ENCODE measurements at places on chromosomes 4 and X.

DNA sequence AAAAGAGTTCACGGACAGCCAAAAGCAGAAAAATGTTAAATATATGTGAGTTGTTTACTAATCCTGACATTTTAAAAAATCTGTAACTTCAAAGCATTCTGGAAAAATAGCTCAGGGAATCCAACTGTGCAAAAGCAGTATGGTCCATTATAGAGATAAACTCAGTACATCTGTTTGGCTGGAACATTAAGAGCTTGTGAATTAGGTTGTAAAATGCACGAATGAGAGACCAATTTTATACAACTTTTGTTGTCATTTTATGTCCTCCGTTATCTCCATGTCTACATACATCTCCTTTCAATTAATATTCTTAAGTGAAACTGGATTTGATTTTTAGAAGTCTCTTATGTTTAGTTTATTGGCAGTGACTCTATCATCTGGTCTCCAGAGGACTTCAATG is 367.0 kb upstream of the ATOH1 start:
- no peak for DNase-seq

DNA sequence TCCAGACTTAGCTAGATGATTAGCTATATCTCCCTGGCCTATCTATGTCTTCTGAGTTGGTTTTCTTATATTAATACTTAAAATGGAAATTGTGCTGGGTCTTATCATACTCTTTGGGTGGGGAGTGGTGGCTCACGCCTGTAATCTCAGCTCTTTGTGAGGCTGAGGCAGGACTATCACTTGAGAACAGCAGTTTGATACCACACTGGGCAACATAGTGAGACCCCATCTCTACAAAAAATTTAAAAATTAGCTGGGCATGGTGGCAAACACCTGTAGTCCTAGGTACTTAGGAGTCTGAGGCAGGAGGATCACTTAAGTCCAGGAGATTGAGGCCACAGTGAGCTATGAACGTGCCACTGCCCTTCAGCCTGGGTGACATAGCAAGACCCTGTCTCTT is 30.4 kb downstream of the WDFY3 start:
- DNase-seq = no peak

DNA sequence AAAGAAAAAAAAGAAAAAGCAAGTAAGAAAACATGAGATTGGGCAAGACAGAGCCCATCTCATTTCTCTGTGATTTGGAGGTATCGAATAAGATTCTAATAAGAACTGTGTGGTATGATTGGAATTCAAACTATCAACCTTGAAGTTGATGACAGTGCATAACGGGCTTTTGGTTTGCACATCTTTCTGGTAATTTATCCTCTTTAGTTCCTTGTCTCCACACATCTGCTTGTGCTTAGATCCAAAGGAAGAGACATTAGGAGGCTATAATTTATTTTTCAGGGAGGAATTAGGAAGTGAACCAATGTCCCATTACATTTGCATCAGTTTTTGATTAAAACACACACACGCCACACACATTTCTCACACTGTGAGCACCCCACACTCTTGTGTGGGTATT is 149.9 kb downstream of the ARSF start:
- no peak for DNase-seq

DNA sequence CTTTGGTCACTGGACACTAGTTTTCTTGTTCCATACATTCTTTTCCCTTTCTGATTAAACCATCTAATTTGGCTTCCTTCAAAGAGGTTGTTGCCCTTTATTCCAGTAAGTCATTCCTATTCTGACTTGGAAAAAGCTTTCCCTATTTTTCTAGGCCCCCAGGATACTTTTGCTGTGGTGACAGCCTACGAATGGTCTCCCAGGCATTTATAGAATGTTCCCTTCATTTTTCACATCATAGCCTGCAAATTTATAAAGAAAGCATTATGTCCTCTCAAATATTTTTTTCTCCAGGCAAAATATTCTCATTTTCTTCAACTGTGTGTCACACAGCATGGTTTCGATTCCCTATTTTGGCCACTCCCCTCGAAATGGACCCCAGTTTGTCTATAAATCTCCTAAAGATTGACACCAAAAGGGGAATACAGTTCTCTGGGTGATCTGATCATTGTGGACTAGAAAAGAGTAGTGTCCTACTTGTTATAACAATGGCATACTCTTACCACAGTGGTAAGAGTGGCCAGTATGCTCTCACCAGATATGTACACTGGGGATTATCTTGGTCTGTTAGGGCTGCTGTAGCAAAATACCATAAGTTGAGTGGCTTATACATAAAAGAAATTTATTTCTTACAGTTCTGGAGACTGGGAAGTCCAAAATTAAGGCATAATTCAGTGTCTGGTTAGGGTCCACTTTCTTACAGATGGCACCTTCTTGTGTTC is 41.5 kb upstream of the BMP2K start:
- no peak for DNase-seq

- DNase-seq = no peak
These were observed 13.7 kb downstream of the SCD5 start for GRCh38 chr4:82784681-82785610.
